ENCODE measurements at places on chromosomes 11 and 22.

DNA sequence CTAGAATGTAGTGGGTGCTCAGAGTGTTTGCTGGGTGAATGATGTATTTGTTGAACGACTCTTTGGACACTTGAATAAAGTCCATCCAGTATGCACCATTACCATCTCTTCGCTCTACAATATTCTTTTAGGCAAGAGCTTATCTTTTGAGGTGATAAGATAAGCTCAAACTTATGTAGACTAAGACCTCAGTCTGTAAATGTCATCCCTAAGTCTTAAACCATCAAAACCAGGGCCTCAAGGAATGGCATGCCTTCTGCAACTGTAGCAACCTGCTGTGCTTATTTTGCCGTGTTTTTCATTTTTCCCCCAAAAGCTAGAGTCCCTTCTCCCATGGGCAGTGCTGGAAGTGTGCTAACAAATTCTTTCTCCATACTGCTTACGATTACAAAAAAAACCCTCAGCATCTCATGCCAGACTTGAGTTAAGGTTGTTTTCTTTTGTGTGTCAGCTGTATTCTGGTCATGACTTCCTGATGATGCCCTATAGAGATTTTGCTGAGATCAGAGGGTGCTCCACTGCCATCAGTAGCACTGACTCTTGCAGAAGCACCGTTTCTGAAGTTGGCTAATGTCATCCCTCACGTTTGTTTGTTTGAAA, 27.8 kb downstream of the LIMK2 start:
- no peak for DNase-seq

- DNase-seq: no peak
These were observed 146.2 kb downstream of the TRIM29 start for GRCh38 chr11:119991669-119992068.

GRCh38 chr22:31509061-31509762, 12.9 kb downstream of the SFI1 start:
- no peak for DNase-seq

DNA sequence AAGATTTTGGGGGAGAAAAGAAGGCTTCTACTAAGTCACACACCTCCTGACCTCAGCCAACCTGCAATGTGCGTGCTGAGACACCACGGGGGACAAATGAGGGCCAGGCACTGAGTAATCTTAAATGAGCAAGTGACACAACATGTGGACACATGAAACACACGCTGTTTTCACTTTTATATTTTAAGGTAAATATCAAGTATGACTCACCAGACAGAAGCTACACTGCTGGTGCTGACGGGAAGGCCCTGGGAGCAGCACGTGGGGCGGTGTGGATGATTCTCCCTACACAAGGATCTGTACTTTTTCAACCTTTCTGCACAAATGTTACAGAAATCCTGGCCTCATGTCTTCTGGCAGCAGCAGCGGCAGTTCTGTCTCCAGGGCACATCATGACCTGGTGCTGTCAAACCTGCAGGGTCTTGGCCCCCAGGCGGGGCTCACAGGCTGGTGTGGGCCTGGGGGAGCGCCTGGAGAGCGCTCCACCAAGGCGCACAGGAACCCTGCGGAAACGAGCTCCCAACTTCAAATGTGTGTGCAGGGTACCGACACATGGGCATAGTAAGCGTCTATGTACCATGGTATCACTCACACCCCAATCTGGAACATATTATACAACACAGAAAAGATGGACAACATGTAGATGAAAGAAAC, 61.7 kb downstream of the DGCR2 start:
- DNase-seq: peak; percentile 84

DNA sequence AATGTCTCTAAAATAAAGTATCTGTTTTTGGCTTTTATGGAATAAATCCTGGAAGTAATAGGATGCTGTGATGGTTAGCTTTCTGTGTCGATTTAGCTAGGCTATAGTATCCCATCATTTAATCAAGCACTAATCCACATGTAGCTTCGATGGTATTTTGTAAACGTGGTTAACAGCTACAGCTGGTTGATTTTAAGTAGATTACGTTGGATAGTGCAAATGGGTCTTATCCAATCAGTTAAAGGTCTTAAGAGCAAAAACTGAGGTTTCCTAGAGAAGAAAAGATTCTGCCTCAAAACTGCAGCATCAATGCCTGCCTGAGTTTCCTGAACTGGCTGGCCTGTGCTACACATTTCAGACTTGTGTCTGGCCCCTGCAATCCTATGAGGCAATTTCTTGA, 314.2 kb upstream of the SORL1-AS1 start:
- no peak for DNase-seq

GRCh38 chr22:43587574-43587973, 175.8 kb downstream of the MPPED1 start:
- no peak for DNase-seq

DNA sequence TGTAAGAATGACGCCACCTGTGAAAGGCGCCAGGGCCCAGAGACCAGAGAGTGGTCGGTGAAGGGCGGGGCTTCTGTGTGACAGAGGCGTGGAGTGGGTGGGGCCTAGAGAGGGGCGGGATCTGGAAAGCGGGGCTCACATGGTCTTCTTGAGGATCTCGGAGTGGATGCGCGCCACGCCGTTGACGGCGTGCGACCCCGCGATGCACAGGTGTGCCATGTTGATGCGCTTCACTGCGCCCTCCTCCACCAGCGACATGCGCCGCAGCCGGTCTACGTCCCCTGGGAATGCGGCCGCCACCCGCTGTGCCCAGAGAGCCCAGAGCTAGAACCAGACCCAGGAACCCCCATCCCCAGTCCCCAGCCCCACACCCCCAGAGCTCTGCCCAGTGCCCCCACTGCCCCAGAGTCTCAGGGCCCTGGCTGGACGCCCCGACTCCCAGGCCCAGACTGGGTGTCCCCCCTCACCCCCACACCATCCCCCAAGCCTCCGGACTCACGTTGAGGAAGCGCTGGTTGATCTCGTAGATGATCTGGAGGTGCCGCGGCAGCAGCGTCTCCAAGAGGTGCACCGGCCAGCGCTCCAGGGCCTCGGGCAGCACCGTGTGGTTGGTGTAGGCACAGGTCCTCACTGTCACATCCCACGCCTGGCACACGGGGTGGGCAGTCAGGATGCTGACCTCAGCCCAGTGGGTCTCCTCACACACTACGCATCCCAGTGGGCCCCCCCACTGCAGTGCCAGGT, 6.2 kb downstream of the PYGM start:
- DNase-seq: no peak

GRCh38 chr11:81839976-81840375, 893.7 kb downstream of the FAM181B start:
- DNase-seq: no peak

DNA sequence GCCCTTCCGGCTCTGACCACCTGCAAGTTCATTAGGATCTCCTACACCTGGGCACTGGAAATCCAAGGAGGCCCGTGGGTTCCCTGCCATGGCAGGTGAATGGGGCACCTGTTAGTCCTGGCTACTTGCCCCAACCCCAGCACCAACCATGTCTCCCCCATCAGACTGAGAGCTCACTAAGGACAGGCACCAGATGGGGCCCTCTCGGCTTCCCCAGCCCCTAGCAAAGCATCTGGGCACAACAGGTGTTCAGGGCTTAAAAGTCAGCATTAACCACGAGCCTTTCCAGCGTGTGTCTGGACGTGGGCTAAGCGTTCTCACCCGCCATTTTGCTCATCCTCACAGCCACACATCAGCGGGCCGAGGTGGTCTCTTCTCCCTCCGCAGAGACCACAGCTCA, 2.2 kb downstream of the SULT4A1 start:
- no peak for DNase-seq

DNA sequence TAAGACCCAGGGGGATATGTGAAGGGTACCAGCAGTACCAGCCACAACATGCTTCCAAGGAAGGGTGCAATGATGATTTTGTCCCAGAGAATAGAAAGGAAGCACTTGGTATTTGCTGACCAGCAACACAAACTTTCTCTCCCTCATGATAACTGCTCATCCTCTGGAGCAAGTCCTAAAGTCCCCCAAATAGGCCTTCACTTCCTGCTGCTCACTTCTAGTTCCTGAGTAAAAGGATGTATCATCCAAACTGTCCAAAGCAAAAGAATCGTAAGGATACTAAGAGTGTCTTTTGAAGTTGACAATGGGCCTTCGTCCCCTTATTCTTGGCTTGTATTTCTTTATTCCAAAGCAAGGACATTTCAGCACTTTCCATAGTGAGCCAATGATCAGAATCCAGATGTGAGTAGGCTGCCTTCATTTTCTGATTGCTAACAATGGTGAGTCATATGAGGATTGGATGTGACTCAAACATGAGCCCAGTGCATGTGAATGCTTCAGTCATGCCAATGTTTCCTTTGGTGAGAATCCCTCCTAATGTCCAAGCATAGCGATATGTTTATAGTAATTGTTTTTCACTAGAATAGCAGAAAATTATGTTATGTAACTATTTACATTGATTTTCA, 243.4 kb upstream of the POU2AF2 start:
- DNase-seq: no peak

DNA sequence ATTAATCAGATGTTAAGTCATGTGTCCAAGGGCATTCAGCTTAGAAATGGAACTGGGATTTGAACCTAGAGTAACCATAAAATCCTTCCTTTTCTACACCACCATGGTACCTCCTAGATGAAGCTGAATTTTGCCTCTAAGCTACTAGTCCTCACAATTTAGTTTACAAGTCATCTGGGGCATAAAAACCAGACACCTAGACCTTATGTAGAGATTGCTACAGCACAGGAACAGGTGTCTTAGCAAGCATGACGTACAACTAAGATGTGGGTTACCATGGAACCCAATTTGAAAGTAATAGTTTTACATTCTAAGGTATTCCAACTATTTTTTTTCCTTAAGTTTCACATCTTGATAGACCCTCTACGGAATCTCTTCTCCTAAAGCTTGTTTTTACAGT, 9.2 kb downstream of the TMEM216 start:
- DNase-seq: no peak

DNA sequence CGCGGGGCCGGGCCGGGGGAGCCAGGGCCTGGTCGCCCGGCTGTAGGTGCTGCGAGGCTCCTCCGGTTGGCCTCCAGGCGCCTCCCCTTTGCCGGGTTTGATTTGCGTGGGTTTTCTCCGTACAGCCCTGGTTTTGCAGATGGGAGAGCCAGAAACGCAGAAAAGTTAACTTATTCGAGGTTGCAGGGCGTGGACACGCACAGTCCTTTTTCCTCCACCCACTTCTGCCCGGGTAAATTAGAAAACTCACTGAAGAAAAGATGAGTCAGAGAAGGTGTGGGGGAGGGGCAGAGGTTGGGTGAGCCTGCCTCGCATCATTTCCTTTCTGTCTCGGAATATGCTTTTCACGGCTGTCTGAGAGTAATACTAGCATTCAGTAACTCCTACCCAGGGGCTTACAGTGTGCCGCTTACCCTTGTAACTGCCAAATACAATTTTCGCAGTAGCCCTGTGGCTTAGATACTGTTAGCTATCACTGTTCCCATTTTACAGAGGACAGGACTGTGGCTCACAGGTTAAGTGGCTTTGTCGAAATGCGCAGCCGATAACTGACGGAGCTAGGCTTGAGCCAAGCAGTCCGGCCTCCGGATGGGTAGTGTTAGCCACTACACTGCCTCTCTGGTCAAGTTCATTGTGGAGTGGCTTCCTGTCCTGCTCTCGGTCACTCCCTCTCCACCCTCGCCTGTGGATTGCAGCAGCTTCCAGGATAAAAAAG, 812 bp downstream of the FADD start:
- DNase-seq: no peak

DNA sequence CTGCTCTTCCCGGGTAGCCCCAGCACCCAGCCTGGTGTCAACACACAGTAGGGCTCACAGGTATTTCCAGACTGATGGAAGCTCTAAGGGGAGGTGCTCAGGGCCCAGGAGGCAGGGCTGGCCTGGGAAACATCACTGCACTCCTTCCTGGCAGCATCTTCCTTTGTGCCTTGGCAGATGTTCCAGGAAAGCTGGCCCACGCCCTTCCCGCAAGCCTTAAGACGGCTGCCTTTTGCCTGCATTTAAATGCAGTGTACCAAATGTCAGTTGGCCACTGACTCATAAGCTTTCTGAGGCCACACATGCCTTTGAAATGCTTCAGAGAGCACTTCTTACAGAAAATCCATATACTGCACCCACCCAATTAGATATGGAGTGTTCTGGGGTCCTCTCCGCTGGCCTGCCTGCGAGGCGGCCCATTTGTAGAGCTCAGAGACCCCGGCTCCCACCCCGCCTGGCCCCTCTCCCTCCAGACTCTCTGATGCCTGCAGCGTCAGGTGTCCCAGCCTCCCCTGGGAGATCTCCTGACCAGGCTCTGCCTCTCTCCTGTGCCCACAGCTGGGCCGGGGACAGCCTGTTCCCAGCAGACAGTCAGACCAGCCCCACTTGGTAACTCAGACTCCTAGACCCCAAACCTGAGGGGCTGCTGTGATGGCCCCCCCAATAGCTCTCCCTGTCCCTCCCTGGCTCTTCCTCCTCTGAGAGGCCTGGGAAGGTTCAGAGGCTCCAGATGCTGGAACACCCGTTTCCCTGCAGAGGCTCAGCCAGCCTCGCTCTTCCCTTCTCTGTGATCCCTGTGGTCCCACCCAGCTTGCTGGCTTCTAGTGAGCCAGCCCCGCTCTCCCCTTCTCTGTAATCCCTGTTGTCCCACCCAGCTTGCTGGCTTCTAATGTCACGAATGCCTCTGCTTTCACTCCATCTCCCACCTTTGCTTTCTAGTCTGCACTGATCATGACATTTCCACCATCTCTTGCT, 47.6 kb upstream of the THY1 start:
- no peak for DNase-seq

- no peak for DNase-seq
These were observed 13.3 kb downstream of the FAM118A start for GRCh38 chr22:45322873-45323525.

GRCh38 chr22:37559901-37560607, at the start of gene CDC42EP1:
Gene CDC42EP1 (plus strand): TSS chr22:37560480. CDS start chr22:37566350, 5,870 bp downstream.
- no peak for DNase-seq

DNA sequence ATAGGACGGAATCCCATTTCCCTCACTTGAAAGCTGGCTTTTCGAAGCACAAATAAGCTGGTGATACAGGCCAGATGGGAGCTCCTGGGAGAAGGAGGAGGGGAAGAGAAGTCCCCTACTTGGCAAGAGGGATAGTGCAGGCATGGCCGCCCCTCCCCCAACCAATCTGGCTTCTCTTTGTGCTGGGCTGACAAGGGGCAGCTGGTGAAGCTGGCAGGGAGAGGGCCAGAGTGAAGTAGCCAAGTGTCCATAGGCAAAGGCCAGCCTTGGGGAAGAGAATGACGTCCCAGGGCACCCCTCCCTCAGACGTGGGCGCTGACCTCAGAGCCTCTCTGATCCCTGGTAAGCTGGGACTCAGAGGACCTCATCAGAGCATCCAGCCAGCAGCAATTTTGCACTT, 78.7 kb upstream of the GRAMD1B start:
- DNase-seq: peak; percentile 78

DNA sequence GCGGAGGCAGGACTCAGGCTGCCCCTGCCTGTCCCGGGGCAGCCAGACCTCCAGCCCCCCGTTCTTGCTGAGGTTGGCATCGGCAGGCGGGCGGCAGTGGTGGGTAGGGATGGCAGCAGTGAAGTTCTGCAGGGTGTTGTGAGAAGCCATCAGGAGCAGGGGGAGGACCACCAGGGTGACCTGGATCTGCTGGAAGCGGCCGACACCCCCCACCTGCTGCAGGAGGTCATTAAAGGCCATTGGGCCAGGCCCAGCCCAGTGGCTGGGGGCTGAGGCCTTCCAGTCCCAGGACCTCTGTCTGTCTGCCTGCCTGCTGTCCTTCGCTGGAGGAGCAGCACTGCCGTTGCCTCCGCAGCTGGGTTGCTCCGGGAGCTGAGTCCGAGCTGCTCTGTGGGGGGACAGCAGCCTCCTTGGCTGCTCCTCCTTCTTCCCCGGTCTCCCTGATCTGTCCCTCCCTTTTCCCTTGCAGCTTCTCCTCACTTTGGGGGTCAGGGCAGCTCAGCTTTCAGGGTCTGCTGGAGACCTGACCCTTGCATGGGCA, at the start of gene SLC22A6:
Gene SLC22A6 (minus strand): TSS at position 517 of the 541 bp plus-strand sequence. CDS start 277 bp downstream, at position 240.
- no peak for DNase-seq

GRCh38 chr11:113697111-113697510, 9.0 kb downstream of the TMPRSS5 start:
- DNase-seq: no peak

- no peak for DNase-seq
These were observed 76.3 kb downstream of the PARVB start for GRCh38 chr22:44100411-44100810.

Measured in posterior cingulate gyrus (tissue), 11 donors.